ENCODE measurements at places on chromosomes 7 and 10. TPM values are rescaled to one million over a fixed set of nuclear protein-coding genes. Genes with fewer than 3 reads are reported as not detected.

DNA sequence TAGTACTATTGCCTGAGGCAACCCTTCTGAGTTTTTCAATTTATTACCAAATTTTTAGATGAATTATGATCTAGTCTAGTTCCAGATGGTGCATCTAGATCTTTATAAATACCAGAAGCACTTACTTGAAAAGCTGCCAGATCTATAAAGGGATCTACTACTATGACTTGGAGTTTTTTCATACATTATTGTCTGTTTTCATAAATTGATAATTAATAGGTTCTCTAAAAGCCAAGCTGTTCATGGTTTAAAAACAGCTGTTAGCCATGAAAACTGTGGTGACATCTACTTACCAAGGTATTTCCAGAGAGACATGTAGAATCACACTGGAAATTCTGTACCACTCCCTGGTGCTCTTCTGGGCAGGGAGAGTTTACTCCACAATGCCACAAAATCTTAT, 786.5 kb upstream of the C7orf33 start:
- DNase-seq = no peak

CLRN3 gene
- polyA plus RNA-seq = not detected

- DNase-seq = no peak
These were observed 429.2 kb downstream of the SDK1 start for GRCh38 chr7:3730276-3730675.

HOXA5 gene
- not detected for polyA plus RNA-seq

DNA sequence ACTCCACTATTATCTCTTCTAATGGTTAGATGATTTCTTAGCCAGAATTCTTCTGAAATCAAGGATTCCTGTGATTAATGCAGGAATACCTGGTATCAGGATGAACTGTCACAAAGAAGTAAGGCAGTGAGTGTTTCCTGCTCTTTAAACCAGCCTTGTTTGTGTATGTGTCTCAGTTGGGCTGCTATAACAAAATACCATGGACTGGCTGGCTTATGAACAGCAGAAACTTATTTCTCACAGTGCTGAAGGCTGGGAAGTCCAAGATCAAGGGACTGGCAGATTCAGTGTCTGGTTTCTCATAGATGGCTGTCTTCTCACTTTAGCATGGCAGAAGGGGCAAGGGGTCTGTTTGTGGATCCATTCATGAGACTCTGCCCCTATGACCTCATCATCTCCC, 42.7 kb downstream of the LRMDA start:
- DNase-seq = no peak

DNA sequence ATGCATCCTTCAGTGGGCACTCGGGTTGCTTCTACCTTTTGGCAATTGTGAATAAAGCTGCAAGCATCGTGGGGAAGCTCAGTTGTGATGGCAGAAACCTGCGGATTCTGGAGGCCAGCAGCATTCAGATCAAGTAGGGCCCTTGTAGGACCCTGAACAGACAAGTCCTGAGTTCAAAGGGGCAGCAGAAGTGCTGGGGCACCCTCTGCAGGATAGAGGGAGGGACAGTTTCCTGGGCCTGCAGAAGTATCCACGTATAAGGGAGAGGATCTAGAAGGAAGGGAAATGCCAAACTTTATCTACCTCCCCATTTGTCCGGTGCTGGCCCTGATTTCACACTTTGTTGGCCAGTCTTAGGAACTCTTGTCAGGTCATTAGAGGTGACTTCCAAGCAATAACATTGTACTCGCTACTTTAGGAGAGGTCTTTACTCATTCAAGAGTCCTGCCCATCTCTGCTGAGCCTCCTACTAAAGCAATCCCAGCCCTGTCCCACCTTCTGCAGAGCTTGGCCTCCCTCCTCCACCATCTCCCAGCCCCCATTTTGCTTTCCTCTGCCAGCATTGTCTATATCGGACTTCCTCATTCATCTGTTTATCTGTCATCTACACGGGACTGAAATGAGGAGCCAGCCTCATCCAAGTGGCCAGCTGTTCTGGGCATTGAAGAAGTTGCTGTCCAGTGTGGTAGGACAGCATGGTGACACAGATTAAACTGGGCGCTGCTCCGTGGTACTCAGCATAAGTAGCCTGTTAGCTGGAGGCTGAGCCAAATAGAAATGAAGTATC, 26.6 kb upstream of the R3HCC1L start:
- no peak for DNase-seq

GRCh38 chr7:115722302-115722977, 308.1 kb downstream of the TFEC start:
- DNase-seq = no peak

DNA sequence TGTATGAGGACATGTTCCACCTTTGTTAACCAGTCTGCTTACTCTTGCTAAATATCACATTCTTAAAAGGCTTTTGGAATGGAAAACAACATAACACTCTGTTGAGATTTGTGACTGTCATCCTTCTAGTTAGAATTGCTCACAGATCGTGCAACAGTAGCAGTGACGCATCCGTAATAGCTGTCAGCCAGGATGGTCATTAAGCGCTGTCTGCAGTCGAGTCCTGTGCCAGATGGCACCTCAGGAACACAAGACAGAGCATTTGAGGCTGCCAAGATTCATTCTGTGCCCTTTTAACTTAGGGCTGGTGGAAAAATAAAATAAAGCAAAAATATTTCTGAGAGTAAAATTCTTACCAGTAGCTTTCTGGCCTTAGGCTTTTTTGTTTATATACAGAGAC, 348.6 kb downstream of the ANKRD7 start:
- no peak for DNase-seq

SLC25A28 gene
- 24.7 TPM for polyA plus RNA-seq

DNA sequence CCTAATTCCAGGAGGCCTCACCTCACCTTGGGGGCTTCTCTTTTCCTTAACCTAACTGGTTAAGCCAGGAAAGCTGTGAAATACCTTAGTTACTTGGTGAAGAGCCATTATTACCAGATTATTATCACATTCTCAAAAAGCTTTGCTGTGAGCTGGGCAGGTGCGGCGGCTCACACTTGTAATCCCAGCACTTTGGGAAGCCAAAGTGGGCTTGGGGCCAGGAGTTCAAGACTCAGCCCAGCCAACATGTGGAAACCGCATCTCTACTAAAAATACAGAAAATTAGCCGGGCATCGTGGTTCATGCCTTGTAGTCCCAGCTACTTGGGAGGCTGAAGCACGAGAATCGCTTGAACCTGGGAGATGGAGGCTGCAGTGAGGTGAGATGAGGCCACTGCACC, 102.4 kb upstream of the KLF6 start:
- no peak for DNase-seq

CYP2C19 gene
- polyA plus RNA-seq = not detected

NKX2-3 gene
- polyA plus RNA-seq = not detected

- no peak for DNase-seq
These were observed 294.8 kb downstream of the DOCK4 start for GRCh38 chr7:111911166-111911961.

DNA sequence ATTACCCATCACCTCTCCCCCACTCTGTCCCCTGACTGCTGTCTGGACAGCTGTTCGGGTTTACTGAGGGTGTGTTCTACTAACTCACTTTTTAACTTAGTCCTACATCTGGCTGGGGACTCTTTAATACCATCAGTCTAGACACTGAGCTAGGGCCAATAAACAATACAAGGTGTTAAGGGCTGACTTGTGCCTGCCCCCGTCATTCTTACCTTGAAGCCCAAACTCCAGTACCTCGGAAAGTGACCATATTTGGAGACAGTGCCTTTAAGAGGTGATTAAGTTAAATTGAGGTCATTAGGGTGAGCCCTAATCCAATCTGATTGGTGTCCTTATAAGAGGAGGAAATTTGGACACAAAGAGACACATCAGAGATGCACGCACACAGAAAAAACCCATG, 35.7 kb downstream of the STEAP1B start:
- no peak for DNase-seq

NFE2L3 gene
- 10.7 TPM for polyA plus RNA-seq

GRCh38 chr7:41979834-41980307, 257.1 kb downstream of the GLI3 start:
- peak; percentile 14 for DNase-seq

SPDYE6 gene
- not detected for polyA plus RNA-seq

STAG3 gene
- 1.9 TPM for polyA plus RNA-seq

- DNase-seq = no peak
These were observed 288.2 kb downstream of the MAGI2 start for GRCh38 chr7:79165225-79165624.

- no peak for DNase-seq
These were observed 34.6 kb upstream of the ZNF273 start for GRCh38 chr7:64868499-64868898.

MMP21 gene
- not detected for polyA plus RNA-seq

- DNase-seq = peak; percentile 19
These were observed 6.2 kb upstream of the CH25H start for GRCh38 chr10:89213191-89213808.

- no peak for DNase-seq
These were observed 144.0 kb upstream of the MKLN1 start for GRCh38 chr7:131183611-131184119.

DNA sequence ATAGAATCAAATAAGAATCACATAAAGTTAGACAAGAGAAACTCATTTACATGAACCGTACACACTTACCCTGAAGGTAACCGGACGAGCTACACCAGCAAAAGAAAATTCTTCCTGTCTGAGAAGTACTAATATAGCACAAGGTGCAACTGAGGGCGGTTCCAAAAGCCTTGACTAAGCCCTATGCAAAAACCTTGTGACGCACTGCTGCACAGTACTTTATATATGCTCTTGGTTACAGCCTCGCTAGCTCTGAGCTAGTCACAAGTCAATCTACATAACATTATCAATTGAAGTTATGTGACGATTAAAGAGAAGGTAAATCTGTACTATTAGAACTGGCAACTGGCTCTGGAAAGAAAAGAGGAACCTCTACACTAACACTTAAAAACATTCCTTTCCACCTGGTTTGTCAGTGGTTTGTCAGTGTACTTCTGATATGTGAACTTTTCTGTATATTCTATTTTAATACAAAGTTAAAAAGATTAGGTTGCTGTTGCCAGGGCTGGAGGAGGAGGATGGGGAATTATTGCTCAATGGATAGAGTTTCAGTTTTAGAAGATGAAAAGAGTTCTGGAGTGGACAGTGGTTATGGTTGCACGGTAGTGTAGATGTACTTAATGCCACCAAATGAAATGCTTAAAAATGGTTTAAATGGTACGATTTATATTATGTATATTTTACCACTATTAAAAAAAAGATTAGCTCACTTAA, 21.6 kb downstream of the NT5C3A start:
- DNase-seq = peak; percentile 35

- no peak for DNase-seq
These were observed 288.3 kb downstream of the AHR start for GRCh38 chr7:17586711-17587110.

SPOCK2 gene
- polyA plus RNA-seq = 0.12 TPM

GRCh38 chr10:14936584-14936983, 17.3 kb downstream of the DCLRE1C start:
- no peak for DNase-seq

DNA sequence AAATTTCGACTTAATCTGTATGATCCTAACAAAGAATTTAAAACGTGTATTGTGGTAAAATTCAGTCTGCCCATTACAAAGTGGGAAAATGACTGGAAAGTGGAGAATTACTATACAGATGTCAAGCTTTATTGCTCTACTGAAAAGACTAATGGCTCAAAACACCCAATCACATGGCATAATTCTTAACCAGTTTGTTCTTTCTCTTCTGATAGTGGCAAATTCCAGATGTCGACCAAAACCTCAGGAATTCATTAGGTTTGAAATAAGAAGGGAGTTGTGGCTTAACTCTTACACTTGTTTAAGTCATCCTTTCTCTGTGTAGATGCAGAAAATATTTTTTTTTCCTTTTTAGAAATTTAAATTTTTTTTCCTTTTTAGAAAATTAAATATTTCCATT, 1254.9 kb upstream of the LRRN3 start:
- no peak for DNase-seq

DNA sequence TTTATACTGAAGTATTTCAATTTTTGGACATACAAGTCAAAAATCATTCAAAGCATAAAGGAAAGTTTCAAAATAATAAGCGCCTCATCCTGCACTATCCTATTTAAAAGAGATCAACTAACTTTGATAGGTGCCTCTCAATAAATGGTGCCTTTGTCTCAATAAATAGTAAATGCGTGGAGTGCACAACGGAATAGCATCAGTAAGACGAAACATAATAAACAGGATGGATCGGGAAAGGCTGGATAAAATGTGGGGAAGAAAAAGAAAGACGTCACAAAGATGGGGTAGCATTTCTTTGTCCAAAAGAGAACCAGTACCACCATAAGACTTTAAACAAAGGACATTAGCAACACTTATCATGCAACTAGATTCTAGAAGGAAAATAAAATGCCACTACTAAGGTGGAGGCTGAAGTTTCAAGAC, 571 bp upstream of the PRKAR2B start:
- no peak for DNase-seq

- no peak for DNase-seq
These were observed 1.7 kb downstream of the RHOBTB1 start for GRCh38 chr10:60942134-60942787.

MCMBP gene
- 42.6 TPM for polyA plus RNA-seq

PPP1R3C gene
- 0.07 TPM for polyA plus RNA-seq

XRCC2 gene
- polyA plus RNA-seq = 46.1 TPM
